ENCODE measurements at places on chromosomes 5 and 9. TPM values are rescaled to one million over a fixed set of nuclear protein-coding genes. Genes with fewer than 3 reads are reported as not detected.

Gene FYB1
- 26.0 TPM for total RNA-seq

Gene MEIKIN
- total RNA-seq, result 1.4 TPM

DNA sequence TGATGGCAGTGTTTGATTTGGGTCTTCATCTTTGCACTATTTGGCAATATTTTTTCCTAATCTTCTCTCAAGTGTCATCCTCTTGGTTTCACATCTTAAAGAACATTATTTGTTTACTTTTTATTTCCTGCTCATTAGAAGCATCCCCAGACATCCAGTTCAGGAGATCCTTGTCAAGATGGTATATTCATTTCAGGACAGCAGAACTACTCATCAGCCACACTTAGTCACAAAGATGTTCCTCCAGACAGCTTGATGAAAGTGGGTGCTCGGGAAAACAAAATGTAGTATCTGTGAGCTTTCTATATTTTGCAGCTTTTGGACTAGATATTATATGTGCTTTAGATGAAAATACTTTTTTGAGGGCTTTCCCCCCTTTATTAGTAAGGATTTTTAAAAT, 72.1 kb upstream of the SREK1 start:
- DNase-seq, result no peak

- no peak for DNase-seq
Measured at GRCh38 chr5:142864290-142865260, 94.4 kb downstream of the ARHGAP26 start.

- no peak for DNase-seq
Measured at GRCh38 chr5:144169904-144170275, 569 bp downstream of the YIPF5 start.

DNA sequence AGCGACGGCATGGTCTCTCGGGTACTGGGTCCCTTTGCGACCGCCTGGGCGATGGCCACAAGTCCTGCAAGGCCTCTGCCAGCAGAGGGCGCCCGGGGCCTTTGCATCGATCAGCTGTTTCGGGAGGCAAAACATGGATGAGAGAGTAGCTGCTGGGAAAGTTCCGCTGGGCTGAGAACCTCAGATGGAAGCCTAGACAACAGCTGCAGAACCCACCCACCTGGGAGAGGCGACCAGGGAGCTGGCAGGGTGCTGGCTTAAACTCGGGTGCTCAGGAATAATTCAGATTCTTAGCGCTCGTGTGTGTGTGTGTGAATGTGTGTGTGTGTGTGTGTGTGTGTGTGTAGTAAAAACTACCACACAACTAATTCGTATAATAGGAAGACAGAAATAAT, 50.0 kb downstream of the TRIM32 start:
- peak; percentile 91 for DNase-seq

DNA sequence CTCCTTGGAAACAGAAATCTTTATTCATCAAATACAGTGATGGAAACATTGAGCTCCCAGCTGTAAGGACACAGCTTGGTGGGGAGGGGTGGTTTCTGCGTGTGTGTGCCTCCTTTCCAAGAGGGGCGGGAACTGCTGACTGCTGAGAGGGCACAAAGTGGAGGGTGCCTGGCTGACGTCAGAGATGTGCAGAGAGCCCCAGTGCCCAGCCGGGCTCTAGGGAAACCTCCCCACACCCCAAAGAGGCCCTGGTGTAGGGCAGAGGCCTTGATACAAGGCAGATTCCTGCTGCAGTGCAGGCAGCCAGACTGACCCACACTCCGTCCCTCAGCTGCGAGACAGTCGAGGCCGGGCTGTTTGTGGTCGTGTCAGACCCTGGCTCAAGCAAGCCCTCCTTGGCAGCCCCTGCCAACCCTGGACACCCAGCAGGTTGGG, 191.0 kb downstream of the CACNA1B start:
- DNase-seq, result peak; percentile 76

DNA sequence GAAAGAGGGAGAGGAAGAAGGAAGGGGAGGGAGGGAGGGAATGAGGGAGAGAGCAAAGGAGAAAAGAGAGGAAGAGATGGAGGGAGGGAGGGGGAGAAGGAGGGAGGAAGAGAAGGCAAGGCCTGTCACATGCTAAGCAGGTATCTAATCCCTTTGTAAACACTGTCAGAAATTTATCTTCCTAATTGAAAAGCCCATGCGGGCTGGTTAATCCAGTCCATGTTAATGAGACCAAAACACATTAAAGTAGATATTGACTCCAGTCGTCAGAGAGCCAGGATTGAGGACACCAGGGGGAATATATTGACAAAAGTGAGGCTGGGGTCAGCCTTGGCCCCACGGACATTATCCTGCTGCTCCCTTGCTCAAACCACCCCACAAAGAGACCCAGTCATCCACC, 37.4 kb upstream of the ALDH1B1 start:
- DNase-seq, result no peak

GRCh38 chr9:116269250-116269649, 115.7 kb downstream of the PAPPA start:
- DNase-seq, result no peak

GRCh38 chr9:89969156-89969675, 364.4 kb downstream of the GADD45G start:
- DNase-seq, result no peak

DNA sequence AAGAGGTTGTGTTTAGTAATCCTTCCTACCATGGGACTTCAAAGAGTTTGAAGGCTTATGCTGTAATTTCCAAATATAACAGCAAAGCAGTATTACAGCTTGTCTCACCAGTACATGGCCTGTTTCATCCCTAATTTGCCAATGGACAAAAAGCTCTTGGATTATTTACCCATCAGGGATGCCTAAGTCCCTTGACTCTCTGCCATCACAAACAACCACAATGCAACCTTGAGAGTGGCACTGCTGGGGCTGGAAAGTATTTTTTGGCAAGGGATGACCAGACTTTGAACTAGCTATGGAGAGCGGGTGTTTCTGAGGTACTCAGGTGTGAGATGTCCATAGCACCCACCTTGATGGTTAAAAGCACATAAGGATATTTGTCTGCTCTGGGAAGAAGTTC, 9.1 kb downstream of the MAMDC2 start:
- DNase-seq, result no peak

DNA sequence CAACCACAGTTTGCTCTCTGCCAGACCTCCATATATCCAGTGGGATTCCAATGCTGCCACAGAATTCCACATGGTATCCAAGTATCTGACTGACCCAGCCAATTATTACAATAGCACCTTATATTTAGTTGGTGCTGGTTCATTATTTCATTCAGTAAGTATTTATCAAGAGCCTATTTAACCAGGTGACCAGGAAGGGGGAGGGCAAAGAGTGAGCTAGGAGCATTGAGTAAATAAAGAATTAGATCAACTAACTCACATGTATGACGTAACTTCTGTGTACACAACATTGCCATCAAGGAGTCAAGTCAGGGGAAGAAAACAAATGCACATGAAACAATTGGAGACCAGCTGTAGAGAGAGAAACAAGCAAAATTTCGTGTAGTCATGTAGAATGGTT, 207.1 kb upstream of the PAPPA start:
- no peak for DNase-seq

DNA sequence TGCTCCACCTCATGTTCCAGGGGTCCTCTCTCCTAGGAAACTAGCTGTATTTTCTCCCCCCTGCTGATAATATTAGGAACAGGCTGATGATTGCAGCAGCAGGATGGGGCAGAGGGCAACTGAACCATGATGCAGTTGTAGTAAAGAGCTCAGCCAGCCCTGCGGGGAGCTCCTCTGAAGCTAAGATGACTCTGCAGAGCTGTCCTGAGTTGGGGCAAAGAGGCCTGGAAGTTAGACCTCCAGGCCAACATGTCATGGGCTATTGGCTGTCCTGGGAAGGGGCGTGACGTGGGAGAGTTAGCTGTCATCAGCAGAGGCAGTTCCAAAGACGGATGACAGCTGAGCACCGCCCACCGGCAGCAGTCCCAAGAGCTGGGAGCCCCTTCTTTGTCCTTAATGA, 6.6 kb upstream of the FBP1 start:
- DNase-seq, result no peak

DNA sequence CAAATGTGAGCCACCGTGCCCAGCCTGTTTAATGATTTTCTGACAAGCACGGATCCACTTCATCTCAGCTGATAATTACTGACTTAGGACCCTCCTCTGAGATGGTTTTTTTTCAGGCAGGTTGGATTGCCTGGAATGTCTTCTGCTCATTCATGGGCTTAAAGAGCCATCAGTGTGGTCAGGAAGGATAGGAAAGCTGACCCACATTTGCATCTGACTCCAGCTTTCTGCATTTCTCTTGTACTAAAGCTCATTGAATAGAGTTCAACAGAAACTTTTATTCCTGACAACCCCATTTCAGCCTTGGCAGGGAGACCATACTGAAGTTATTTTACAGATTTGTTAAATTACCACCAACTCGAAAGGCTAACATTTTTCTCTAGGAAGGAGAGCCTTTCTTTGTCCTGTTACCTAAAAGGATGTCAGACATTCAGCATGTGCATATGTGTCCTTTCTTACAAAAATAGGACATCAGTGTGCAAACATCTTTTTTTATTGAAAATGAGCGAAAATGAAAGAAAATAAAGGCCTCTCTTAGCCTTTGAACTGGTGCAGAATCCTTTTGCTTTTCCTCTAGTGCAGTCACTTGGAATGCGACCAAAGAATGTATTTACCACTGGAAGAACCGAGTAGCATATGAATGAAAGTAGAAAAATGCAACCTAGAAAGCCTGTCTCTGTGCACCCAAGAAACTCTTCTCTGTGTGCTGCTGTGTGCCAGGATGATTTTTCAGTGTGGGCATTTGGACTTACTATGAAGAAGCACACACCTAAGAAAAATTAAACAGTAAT, 26.6 kb downstream of the ADCY2 start:
- DNase-seq, result no peak

GRCh38 chr5:34535944-34536623, 120.0 kb upstream of the RAI14 start:
- no peak for DNase-seq

DNA sequence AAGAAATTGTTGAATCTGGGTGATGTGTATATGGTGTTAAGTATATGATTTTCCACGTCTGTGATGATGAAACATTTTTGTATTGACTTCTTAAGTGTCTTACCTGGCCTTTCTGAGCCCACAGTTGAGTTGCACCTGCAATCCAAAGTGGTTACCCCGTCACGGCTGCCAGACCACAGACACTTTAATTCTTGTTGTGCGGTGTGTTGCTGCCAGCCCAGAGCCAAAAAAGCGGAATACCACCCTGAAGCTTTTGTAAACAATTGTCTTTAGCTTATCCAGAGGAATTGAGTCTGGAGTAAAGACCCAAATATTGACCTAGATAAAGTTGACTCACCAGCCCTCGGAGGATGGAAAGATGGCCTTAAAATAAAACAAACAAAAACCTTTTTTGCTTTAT, 35.1 kb downstream of the MTAP start:
- DNase-seq, result no peak

DNA sequence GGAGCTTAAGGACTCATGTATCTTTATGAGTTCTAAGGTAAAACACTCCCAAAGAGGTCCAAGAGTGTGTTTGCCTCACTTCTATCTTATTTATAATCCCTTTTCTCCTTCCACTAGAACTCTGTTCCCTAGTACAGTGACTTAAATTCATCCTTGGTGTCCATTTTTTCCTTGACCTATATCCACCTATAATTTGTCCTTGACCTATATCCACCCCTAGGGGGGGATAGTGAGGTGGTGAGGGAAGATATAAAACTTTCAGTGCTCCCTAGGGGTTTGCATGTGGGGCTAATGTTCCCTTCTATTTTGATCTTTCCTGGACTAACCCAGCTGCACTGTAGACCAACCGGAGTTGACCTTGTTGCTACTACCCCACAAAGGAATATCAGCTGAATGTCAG, 83.5 kb upstream of the GNAQ start:
- DNase-seq, result no peak

DNA sequence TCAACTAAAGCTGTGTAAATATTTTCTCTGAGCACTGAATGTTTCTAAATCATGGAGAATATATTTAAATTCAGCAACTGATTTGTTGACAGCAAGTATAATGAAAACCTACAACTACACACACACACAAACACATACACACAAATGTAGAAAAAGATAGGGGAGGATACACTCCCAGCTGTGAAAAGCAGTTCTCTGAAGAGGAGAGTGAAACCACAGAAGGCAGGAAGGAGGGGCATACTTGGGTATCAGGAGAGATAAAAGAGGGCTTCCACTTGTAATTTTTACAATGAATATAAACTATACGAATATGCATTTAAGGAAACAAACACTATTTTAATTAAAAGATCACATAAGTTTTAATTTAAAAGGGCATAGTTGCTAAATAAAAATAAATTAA, 227.8 kb upstream of the SLC24A2 start:
- no peak for DNase-seq

Measured in posterior vena cava (tissue), 2 donors.